Frontal cortex (tissue), 4 donors: ENCODE measurements at places on chromosomes 11 and 22.
A peak's percentile ranks its signal among the peaks of the same experiment; 100 is the strongest.

- no peak for DNase-seq
Observed at GRCh38 chr11:115123641-115124040, 380.6 kb downstream of the CADM1 start.

DNA sequence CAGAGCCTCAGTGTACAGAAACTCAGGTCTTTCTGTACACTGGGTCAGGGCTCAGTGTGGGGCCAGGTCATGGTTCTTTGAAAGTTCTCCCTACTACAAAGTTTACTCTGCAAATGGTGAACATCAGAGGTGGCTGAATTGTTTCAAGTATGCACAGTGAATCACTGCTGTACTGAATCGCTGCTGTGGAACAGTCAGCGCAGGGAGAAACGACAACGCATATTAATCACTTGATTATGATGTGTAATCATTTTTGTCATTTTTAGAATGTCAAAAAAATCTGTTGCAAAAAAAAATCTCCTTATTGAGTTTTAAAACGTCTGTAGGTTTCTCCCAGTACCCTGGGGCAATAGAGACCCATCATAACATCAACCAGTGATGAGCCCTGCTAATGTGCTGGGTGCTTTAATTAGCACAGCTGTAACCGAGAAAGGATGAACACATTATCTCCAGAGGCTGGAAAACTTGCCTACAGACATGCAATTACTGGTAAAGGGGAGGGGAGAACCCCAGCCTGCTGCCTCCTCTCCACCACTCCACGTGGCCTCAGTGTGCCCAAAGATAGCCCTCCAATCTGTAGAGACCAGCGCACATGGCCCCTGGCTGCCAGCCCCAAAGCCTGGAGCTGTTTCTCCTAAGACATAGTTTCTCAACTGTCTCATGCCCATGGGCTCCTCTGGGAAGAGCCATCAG lies 12.8 kb downstream of the ARRB1 start:
- DNase-seq, result no peak

DNA sequence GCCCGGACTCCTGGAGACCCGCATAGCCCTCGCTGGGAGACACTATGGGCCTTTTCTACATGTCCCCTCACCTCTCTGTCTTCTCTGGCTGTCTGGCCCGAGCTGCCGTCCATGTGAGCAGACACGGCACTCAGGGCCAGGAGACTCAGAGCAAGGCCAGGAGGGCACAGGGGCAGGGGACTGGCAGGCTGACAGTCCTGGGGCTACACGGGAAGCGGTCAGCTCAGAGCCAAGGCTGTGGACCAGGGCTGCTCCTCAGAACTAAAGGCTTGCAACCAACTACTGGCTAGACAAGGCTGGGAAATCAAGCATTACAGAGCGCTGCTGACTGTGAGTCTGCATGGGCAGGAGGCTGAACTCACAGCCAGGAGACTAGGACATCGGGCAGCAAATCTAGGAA lies 56.1 kb upstream of the CDON start:
- no peak for DNase-seq

DNA sequence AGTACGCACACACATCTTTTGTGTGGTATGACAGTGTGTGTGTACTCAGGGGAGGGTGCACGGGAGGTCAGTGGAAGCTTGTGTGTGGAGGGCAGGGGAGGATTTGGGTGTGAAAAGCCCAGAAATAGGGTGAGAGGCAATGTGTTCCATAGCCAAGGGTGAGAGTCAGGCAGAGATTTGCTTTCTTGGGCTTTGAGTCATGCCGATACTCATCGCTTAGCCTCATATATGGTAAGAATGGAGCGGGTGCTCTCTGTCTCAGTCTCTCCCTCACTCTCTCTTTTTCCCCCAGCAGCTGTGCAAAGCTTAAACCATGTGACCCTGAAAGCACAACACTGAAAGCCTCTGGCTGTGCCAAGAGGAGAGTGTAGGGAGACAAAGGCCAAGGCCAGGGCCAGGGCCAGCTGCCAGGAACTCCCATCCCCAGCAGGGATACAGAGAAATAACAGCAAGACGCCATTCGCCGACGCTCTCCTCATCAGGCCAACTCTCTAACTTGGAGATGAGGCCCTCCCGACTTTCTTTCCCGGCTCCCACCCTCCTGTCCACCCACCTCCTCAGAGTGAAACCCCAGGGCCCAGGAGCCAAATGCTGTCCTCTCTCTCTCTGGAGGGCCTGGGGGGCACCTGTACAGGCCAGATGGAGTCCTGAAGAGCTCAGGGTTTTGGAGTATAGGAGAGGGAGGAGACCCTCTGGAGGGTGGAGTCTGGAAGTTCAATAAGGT lies 20.3 kb upstream of the MICAL3 start:
- DNase-seq, result peak; percentile 79

- no peak for DNase-seq
Observed at GRCh38 chr11:78420796-78421209, 3.2 kb upstream of the GAB2 start.

GRCh38 chr11:61690706-61691379 lies 10.7 kb downstream of the DAGLA start:
- no peak for DNase-seq

- no peak for DNase-seq
Observed at GRCh38 chr11:100315946-100316345, 371.1 kb upstream of the ARHGAP42 start.

DNA sequence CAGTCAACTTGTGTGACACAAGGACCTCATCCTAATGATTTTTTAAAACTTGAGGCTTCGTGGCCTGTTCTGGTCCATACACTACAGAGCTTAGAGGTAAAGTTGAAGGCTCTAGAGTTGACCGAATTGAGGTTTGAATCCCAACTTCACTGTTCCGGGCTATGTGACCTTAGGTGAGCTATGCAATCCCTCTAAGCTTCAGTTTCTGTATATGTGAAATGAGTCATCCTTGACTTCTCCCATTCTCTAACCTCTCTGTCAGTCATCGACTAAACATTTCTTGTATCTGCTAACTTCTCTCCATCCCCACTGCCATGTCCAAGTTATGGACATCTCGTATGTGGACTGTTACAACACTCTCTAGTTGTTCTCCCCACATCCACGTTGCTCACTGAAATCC lies 178.2 kb upstream of the TMEM45B start:
- no peak for DNase-seq
